ENCODE measurements at places on chromosomes 6 and 20.

GRCh38 chr6:74458536-74458935 lies 747.3 kb downstream of the COL12A1 start:
- no peak for DNase-seq

DNA sequence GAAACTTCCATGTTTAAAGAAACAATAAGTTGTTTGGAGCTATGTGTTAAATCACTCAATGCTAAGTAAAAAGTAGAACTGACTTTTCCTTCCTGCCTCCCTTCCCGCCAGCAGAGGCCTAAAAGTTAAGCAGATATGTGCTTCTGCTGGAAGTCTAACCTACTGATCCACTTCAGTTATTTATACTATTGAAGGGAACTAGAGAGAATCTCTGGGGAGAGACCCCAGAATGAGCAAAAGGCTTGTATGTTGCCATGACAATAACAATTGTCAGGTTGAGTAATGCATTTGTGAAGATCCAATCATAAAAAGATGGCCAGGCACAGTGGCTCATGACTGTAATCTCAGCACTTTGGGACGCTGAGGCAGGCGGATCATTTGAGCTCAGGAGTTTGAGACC lies 24.7 kb downstream of the MGME1 start:
- no peak for DNase-seq

DNA sequence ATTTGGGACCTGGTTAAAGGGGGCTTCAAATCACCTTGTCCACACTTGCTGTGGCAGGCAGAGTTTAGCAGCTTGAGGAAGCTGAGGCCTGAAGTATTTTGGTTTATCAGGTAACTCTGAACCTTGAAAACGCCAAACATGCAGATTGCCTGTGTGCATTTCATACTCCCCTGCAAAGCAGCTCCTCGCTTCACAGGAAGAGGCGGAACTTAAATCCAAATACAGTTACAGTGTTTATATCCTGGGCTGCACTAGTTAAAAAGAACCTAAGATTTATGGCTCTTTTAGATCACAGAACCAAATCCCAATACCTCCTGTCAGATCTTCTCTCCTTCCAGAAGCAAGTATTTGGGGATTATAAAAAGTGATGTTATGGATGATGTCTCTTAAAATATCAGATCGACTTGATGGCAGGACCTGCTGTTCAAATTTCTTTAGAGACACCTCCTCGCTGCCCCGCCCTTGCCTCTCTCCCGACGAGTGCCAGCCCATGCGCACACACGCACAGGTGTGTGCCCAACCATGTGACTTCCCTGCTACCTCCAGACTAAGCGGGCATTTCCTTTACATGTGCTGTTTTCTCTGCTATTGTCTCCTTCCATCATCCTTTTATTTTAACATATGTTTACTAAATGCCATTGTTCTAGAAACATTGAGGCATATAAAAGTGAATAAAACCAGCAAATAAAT lies 224.6 kb upstream of the FOXQ1 start:
- no peak for DNase-seq

GRCh38 chr6:46103441-46104115 lies 26.2 kb upstream of the ENPP4 start:
- no peak for DNase-seq

DNA sequence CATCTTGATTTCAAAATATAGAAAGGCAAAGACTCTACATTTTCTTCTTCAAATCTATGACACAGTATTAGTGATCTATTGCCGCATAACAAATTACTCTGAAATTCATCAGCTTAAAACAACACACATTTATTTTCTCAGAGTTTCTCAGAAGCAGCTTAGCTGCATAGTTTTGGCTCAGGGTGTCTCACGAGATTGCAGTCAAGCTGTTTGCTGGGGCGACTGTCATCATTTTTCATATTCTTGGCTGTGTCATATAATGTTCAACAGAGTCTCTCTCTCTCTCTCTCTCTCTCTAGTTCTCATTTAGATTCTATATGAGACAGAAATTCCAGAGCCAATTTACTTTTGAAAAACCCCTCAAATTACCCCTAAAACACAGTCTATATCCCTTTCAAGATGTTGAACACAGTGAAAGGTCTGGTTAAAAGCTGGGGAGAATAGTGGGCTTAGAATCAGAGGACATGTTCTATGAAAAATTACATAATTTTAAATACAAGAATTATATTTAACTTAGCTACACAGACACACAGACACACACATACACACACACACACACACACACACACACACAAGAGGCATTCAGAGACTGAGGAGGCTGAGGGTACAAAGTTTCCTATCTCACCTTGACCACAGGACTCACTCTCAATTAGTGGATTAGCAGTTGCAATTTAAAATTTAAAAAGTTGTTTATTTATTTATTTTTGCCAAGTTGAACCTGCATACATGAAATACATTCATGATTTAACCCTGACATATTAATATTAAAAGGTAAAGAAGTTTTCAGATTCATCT lies 86.7 kb downstream of the MKKS start:
- no peak for DNase-seq

- no peak for DNase-seq
Measured at GRCh38 chr6:148507774-148508173, 165.1 kb downstream of the SASH1 start.

GRCh38 chr6:166343150-166343487 lies 774 bp upstream of the SFT2D1 start:
- DNase-seq = no peak

Data from stimulated activated CD8-positive, alpha-beta memory T cell treated with anti-CD3 and anti-CD28 coated beads, Interleukin-4, amount 100 ng/mL, for 48 hours (primary cell).